ENCODE measurements at places on chromosomes 1 and 21. TPM values are rescaled to one million over a fixed set of nuclear protein-coding genes. Genes with fewer than 3 reads are reported as not detected.
A peak's percentile ranks its signal among the peaks of the same experiment; 100 is the strongest.

The SOAT1 gene
- total RNA-seq: 38.2 TPM

GRCh38 chr21:38905328-38905727 lies 99.6 kb downstream of the ETS2 start:
- no peak for DNase-seq

DNA sequence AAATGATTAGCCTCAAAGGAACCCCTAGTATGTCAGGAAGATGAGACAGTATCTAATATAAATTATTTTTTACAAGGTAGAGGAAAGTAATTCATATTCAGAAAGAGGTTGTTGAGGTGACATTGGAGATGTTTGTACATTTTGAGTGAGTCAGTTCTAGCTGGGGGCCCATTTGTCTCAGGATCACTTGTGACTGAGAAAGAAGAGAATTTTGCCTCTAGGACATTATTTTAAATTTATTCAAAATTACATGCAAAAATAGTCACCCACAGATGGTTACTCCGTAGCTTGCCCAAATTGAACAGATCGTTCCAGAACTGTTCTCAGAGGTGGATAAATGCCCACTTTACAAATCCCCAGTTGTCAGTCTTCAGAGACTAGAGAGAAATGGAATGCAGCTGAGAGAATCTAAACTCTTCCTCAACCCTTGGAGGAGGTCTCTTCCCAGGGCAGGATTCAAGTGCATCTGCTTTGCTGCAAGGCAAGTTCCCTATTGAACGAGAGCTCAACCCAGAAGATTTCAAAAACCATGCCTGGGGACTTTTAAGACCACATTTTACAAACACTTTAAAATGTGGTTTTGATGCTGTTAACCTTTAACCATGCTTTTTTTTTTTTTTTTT lies 987.8 kb upstream of the ADAMTS5 start:
- no peak for DNase-seq

DNA sequence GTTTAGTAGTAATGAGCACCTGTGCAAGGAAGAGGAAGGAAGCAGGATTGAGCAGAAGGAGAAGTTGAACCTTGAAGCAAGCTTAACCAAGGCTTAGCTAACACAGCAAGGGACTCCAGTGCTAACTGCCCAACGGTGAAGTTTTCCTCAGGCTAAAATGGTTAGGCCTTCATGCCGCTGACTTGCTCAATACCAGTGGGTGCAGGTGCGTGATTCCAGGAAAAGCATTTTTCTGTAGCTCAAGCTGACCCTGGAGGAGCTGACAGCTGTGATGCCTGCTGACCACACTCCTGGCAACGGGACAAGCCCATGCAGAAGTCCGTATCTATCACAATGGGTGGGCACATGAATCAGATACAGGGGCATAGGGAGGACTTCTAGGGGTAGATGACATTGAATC lies 76.5 kb upstream of the FGGY start:
- DNase-seq: no peak

The CHRM3 gene
- not detected for total RNA-seq

The ALPL gene
- total RNA-seq: 0.30 TPM

GRCh38 chr1:38776466-38777065 lies 83.0 kb downstream of the RRAGC start:
- DNase-seq: no peak

DNA sequence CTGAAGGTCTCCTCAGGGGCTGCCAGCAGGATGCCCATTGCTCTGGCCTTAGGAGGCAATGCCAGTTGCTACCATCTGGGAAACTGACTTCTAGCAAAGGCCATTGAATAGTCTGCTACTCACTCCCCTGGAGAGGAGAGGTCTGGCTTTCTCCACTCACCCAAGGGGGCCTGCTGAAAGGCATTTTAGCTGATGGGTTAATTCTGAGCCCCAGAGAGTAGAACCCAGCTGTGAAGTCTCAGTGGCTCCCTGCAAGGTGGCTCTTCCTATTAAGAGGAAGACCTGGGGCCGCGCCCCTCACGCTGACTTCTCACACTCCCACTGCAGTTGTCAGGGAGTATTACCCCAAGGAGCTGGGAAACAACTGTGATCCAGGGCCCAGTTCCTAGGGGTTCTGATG lies 213.3 kb upstream of the GALNT2 start:
- no peak for DNase-seq

DNA sequence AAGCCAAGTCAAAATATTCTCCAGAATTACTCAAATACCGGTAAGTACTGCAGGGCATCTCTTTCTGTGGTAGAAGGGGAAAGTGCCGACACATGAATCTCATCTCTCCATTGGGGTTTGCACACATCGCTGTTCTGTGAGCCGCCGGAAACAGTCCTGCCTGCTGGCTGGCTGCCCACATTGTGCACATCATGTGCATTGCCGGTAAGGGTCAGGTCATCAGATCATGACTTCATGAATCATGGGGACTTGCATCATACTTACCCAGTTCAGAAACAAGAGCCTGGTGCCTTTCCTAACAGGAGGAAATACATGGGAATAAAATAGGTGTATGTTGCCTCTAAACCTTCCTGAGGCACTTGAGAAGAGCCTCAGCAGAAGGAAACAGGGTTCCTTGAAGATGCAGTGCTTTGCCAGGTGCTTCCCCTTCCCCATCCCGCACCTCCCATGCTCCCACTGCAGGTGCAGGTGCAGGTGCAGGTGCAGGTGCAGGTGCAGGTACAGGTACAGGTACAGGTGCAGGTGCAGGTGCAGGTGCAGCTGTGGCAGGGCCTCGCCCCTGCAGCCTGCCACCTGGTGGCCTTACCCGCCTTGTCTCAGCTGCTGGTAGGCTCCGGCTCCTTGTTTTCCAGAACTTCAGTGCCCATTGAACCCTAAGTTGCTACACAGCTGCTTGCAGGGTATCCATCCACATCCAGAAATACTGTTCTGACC lies 26.5 kb downstream of the GPR137B start:
- DNase-seq: peak; percentile 44

DNA sequence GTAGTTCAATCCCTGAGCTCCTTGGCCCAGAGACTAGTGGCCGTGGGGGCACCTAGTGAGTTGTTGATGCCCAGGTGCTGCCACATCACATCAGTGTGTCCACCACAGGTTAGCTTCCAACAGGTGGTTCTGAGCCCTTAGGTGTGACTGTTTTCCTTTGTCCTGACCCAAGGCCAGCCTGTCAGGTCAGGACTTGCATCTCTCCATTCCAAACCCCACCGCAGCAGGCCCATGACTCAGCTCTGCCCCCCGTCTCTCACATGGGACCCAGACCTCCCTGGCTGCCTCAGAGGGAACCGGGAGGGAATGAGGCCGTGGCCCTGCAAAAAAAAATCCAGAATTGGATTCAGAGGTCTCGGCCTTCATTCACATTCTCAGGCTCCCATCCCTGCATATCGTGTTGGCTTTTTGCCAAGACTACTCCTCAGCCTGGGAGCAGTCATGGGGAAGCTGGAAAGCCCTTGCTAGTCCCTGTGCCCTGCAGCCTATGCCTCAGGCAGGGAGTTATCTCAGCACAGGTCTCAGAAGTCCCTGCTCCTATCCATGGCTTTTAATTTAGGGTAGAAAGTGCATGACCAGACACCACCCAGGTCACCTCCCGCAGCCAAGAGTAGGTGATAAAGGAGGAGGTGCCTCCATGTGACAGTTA lies 7.2 kb downstream of the INAVA start:
- DNase-seq: no peak

The CYP4X1 gene
- total RNA-seq: 3.7 TPM

- no peak for DNase-seq
These were observed 442 bp upstream of the CSMD2 start for GRCh38 chr1:34165422-34165921.

- DNase-seq: no peak
These were observed 5.3 kb downstream of the DAP3 start for GRCh38 chr1:155694167-155694566.

- DNase-seq: no peak
These were observed 579.6 kb upstream of the ZRANB2 start for GRCh38 chr1:71660411-71660810.

DNA sequence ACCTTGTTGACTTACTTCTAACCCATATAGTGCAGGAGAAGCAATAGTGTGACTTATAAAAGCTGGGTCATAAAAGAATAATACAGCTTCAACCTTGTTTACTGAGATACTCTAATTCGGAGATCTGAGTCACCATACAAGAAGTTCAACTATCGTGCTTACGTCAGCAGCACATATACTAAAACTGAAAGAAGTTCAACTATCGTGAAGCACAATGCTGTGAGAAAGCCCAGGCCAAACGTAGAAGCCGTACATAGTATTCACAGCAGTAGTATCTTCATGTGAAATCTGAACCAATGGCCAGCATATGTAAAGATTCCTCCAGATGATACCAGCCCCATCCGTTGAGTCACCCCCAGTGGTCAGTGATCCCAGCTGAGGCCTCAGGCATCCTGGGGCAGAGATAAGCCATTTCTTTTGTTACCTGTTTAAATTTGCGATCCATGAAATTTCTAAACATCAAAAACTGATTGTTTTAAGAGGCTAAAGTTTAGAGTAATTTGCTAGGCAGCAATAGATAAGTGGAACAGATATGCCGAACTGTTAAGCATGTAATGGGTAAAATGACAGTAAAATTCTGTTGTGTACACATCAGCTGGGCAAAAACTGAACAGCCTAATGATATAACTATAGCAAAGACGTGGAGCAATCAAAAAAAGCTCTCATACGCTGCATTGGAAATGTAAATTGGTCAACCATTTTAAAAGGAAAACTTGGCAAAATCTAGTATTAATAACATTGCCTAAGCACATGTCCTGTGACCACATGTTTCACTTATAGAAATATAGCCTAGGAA lies 53.9 kb upstream of the SAMD13 start:
- DNase-seq: no peak

DNA sequence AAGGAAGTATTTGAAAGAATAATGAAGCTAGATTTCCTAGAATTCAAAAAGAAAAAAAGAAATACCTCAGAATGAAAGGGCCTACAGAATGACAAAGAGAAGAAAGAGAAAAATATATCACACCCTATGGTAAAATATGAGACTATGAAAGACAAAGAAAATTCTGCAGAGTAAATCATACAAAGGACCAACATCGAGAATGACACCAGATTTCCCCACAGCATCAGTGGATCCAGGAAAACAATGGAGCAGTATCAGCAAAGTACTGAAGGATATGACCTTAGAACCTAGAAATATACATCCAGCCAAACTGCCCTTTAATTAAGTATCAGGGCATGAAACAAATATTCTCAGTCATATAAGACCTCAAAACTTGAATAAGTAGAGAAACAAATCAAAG lies 21.2 kb upstream of the IFNAR2 start:
- DNase-seq: no peak

The NUDT4B gene
- not detected for total RNA-seq

GRCh38 chr1:161478985-161479384 lies 26.3 kb upstream of the FCGR2A start:
- no peak for DNase-seq

Data from endothelial cell of umbilical vein (primary cell).